ENCODE measurements at places on chromosomes 1 and 21. TPM values are rescaled to one million over a fixed set of nuclear protein-coding genes. Genes with fewer than 3 reads are reported as not detected.
A peak's percentile ranks its signal among the peaks of the same experiment; 100 is the strongest.

GRCh38 chr1:192171123-192171522, 12.9 kb downstream of the RGS18 start:
- no peak for DNase-seq

DNA sequence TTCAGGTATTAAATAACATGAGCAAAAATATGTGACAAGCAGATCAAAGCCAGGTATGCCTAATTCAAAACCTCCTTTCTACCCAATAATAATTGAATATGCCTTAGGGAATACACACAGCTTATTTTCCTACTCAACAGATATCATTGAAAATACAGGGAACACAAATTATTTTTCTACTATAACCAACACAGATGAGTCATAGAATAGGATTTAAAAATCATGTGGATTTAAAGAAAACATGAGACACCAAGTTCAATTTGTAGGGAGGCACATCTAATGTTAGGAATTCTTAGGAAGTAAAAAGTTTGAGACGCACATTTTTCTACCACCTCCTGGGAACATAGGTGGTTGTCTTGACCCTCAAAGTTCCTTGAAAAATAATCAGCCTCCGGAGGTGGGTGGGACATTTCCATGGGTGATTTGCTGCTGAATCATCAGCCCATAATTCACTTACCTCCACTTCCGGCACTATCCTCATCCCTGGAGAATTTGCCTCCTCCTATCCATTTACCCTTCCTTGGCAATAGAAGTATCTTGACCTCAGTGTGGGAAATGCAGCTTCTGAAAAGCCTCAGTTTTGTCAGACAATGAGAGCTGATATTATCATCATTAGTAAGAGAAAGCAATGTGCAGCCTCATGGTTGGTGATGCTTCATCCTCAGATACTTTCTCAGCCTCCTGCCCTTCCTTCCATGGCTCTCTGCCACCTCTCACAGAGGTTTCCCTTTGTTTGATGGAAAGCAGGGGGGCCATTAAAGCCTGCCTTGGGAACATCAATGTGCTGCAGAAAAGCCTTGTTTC, 33.5 kb upstream of the RGS4 start:
- no peak for DNase-seq

DNA sequence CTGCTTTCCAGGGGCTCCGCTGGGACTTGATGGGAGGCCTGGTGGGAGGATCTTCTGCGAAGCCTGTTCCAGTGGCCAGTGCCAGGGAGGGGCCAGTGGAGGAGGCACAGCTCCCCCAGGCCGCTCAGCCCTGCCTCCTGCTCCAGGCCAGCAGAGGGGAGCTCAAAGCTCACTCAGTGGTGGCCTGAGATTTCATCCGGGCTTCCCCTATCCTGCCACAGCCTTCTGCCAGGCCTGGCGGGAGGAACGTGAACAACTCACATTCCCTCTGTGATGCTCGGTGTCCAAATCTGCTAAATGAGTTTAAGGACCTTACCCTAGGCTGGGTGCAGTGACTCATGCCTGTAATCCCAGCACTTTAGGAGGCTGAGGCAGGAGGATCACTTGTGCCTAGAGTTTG, 3.3 kb downstream of the CLCNKB start:
- no peak for DNase-seq

DNA sequence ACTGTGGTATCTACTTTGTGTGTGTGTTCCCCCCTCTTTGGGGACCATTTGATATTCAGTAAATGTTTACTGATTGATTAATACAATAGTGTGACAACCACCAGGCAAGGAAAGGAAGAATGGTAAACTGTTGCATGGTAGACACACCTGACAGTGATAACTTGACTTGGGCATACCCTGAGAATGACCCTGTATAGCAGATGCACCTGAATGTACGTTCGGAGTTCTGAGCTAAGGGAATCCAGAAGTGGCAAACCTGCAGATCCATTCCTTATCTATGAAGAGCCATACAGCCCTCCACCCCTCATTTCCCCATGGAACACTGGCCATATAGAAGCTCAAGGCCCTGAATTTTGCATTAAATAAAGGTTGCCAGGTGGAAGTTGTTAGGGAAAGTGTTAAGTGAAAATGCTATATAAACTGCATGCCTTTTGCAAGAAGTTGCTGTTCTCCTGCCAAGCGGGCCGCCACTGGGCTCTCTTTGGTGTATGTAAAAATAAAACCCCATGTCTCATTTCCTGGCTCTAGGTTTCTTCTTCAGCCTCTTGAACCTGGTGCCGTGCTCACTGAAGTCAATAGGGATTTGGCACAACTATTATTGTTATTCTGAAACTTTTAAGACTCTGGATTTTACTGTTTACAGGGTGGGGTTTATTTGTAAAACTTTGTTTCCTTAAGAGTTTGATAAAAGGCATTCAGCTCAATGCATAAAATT, 32.6 kb upstream of the DENND1B start:
- DNase-seq, result no peak

The PRR9 gene
- total RNA-seq, result not detected

The B3GALT2 gene
- 4.6 TPM for total RNA-seq

The ELK4 gene
- 20.3 TPM for total RNA-seq

DNA sequence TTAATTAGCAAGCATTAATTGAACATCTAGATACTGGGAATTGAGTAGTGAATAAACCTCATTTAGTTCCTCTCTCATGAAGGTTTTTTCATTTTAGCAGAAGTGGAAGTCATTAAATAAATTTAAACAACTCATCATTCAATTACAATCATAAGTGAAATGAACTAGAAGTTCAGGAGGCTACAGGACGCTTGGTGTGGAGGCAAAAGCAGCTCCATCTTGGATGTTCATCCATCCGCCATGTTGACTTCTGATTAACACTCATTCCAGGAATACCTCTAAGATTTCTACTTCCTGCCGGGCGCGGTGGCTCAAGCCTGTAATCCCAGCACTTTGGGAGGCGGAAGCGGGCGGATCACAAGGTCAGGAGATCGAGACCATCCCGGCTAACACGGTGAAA, 11.5 kb upstream of the NTPCR start:
- DNase-seq, result peak; percentile 8

DNA sequence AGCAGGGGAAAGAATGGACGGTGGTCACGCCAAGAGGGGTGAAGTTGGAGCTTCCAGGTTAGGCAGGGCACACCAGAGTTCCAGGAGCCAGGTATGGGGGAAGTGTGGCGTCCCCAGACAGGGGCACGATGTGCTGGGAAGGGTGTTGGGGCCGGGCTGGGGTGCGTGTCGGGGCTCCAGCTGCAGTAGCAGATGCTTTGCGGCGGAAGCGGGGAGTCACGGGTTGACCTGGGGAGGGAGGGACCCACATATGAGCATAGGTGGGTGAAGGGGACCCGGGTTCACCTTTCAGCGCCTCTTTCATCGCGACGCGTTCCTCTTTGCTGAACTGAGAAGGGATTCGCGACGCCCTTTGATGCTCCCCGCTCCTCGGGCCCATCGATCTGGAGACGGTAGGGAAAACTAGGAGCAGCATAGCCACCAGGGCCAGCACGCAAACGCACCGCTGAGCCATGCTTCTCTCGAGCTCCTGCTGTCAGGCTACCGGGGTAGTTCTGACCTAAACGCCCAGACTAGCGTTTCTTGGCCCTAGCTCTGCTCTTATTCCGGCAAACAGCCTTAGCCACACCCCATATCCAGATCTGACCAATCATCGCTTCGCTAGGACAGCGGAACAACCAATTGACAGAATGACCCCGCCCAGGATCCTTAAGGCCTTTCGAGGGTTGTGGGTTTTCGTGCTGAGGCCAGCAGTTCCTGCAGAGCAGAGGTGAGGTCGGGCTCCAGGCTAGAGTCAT, at the start of gene PM20D1:
Gene PM20D1, minus strand, starts transcription at position 514 of the 737 bp plus-strand sequence. Its CDS starts 60 bp downstream, at position 454.
- DNase-seq, result no peak

DNA sequence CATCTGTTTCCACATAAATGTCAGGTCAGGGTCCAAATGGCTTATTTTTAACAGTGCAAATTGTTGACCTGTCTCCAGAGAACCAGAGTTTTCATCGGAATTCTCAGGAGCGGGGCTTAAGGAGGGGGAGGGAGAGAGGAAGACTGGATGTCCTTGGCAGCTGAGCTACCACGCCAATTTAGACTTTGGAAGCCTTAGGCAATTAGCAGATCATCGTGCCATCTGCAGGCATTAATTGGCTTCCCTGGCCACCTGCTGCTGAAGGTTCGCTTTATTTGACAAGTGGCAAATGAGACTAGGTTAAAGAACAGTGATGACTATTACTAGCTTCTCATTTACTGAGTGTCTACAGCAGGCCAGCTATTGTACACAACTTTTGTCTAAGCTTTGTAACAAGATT, 43.7 kb downstream of the HLX start:
- peak; percentile 17 for DNase-seq

GRCh38 chr1:32303997-32304622, 12.2 kb downstream of the HDAC1 start:
- no peak for DNase-seq

GRCh38 chr1:219050086-219050821, 123.4 kb upstream of the LYPLAL1 start:
- no peak for DNase-seq

- no peak for DNase-seq
Observed at GRCh38 chr1:215807218-215807617, 240.1 kb downstream of the KCTD3 start.

GRCh38 chr1:6596886-6597776, 5.5 kb downstream of the KLHL21 start:
- DNase-seq, result no peak

- DNase-seq, result no peak
Observed at GRCh38 chr1:2639607-2640521, 7.0 kb upstream of the MMEL1 start.

GRCh38 chr1:186700722-186701121, 20.5 kb upstream of the PTGS2 start:
- no peak for DNase-seq

DNA sequence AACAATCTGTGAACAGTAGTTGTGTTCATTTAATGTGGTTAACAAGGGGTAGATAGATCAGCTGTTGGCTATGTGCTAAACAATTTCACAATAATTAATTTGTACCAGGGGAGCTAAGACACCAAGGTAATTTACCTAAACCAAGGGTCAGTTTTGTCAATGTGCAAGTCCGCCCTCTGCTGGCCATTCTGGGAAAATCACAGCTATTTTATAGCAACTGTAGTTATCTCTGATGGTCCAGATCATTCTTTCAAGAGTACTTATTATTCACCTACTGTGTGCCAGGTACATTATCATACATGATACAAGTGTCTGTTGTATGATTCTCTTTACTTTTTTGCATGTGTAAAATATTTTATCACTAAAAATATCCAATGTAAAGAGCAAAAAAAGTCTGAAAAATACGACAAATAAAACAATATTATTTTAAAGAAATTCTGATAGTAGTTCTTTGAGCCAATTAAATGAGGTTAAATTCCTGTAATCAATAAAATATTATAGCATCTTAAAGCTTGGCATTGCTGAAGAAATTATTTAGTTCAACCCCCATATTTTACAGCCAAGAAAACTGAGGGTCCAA, 312.3 kb upstream of the FAM78B start:
- no peak for DNase-seq

The MYOM3 gene
- total RNA-seq, result 2.5 TPM

The C1orf94 gene
- total RNA-seq, result not detected

GRCh38 chr1:239960366-239960765, 131.3 kb upstream of the FMN2 start:
- peak; percentile 64 for DNase-seq

The C1QC gene
- total RNA-seq, result 172 TPM

The KCNJ9 gene
- not detected for total RNA-seq

DNA sequence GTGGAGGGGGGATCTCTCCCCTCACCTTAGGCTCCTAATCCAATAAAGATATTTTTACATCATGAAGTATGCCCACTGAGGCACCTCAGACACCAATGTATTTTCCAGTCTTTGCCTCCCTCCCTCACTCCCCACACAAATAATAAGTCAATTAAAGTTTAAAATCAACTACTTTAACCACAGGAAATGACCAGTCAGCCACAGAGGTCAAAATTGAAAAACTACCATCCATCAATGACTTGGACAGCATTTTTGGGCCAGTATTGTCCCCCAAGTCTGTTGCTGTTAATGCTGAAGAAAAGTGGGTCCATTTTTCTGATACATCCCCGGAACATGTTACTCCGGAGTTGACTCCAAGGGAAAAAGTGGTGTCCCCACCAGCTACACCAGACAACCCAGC, 70.6 kb upstream of the DYNLT5 start:
- no peak for DNase-seq

DNA sequence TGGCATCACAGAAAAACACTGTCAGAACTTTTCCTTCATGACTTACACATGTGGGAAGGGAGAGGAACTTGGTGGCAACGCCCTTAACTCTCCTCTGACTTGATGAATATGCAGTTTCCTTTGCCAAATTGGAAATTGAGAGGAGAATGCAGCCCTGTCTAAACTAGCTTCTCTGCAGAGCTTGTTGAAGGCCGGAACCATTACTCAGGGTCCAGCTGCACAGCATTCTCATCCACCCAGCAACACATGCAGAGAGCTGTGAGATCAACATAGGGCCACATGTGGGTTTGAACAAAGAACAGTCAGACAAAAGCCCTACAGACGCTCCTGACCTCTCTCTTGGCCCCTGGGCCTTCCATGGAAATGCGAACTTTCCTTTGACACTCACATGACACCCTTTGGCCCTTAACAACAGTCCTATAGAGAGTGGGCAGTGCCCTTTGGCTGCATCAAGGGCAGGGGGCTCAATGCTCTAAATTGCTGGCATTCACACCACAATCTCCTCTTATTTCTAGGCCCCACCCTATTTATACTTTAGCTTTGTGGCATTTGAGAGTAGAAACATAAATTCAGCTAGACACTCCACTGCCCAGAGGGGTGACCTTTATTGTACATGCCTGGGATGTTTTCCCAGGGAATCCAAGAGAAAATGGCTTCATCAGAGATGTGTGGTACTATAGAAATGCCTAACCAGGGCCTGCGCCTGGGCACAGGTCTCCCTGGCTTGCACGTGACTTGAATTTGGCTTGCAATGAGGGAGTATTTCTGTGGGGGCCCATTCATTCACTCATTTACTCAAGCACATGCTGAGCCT, 64.4 kb downstream of the CDC7 start:
- peak; percentile 70 for DNase-seq

GRCh38 chr1:151713874-151714273, 2.7 kb downstream of the CELF3 start:
- no peak for DNase-seq

- no peak for DNase-seq
Observed at GRCh38 chr1:173100476-173101107, 49.9 kb upstream of the TNFSF18 start.

- no peak for DNase-seq
Observed at GRCh38 chr1:23362218-23362713, 7.4 kb downstream of the ZNF436 start.

The S100A9 gene
- 845 TPM for total RNA-seq

GRCh38 chr1:153540394-153541361, at the start of gene S100A5:
Gene S100A5 (minus strand): TSS chr1:153540934. CDS start chr1:153540191, 743 bp downstream.
- no peak for DNase-seq

DNA sequence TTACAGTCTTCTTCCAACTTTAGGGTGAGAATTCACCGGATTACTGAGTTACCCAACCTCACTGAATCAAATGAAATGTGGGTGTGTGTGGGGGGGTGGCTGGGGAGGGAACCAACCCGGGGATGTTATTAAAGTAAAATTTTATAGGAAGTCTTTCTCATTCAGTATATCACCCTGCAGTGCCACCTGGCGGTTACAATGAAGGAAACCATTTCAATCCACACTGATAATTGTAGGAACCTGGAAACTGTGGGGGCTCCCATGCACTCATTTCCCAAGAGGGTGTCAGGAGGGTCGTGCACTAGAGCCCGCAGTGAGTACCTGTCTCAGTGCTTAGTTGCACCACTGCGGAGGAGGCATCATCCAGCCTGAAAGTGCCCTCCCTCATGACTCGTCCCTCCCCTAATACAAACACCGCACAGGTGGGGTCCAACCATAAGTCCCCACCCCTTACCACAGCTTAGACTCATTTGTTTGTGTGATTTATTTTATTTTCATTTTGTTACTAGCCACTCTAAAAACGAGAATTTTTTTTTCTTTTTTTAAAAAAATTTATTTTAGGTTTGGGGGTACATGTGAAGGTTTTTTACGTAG, 29.1 kb upstream of the IGSF5 start:
- no peak for DNase-seq

The EPHA10 gene
- total RNA-seq, result 0.32 TPM
